Activated CD4-positive, alpha-beta memory T cell treated with anti-CD3 and anti-CD28 coated beads, Interleukin-2, amount 10 ng/mL, durations not matched to agents 7 days and 5 days (primary cell): ENCODE measurements at places on chromosomes 12 and 14.

- DNase-seq, result no peak
Measured at GRCh38 chr14:100788517-100788916, 37.4 kb upstream of the MEG3 start.

GRCh38 chr12:26226122-26226521 is 30.7 kb downstream of the SSPN start:
- no peak for DNase-seq

- DNase-seq, result no peak
Measured at GRCh38 chr12:12487490-12487889, 75.2 kb downstream of the DUSP16 start.

DNA sequence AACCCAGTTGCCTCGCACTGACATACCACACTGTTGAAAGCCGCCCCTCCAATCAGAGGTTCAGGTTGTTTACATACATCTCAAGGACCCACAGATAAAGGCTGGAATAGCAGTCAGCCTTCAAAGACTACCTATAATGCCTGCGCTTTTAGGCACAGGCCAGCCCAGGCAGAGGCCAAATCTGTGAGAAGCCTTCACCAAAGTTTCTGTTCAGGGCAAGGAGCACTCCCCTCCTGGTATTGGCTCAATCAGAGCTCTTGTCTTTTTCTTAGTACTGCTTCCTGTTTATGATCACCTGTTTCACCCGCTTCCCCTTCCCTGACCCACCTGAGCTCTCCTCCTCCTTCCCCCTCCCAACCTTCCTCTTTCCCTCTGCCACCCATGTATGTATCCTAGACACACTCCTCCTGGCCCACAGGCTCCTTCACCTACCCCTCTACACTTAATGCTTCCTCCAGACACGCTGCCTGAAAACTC is 34.8 kb downstream of the DUSP16 start:
- DNase-seq, result peak; percentile 24

GRCh38 chr12:97910559-97910958 is 448.0 kb downstream of the RMST start:
- no peak for DNase-seq

DNA sequence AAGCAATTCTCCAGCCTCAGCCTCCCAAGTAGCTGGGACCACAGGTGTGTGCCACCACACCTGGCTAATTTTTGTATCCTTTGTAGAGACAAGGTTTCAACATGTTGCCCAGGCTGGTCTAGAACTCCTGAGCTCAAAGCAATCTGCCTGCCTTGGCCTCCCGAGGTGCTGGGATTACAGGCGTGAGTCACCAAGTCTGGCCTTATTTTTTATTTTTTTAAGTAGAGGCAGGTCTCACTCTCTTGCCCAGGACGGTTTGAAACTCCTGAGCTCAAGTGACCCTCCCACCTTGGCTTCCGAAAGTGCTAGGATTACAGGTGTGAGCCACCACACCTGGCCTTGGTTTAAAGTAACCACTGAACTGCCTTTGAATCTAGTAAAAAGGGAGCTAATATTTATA is 56.8 kb downstream of the SPPL3 start:
- no peak for DNase-seq

DNA sequence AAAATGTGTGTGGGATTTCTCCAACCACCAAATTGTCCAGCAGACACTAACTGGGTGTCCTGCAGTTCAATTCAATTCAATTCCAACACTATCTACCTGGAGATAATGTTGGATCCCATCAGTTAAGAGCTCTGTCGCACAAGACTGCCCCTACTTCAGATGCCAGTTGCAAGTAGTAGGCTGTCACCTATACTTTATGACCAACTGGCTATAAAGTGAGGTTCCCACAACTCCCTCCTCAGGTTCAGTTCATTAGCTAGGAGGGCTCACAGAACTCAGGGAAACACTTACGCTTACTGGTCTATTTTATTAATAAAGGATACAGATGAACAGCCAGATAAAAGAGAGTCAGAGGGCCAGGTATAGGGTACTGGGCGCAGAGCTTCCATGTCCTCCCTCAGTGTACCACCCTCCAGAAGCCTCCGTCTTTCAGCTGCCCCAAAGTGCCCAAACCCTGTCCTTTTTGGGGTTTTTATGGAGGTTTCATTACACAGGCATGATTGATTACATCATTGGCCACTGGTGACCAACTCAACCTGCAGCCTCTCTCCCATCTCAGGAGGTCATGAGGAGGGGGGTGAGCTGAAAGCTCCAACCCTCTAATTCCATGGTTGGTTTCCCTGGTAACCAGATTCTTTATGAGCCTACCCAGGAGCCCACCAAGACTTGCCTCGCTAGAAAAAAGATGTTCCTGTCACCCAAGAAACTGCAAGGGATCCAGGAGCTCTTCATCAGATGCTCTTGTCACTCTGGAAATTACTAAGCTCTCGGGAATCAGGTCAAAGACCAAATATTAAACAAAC is 7.5 kb upstream of the SERPINA5 start:
- DNase-seq, result no peak

DNA sequence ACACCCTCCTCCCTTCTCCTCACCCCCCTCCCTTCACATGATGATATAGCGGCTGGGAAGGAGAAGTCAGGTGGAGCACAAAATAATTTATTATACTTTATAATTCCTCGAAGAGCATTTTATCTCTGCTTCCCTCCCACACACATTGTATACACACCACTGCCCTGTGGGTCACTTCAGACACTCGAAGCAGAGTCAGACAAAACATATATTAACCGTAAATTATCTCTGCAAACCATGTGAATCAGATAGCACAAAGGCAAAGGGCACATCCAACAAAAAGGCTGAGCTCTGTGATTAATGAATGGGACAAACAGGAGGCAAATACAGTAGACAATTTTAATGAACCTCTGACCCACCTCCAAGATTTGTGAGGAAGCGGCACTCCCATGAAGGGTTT is 450.7 kb downstream of the GALC start:
- DNase-seq, result no peak

DNA sequence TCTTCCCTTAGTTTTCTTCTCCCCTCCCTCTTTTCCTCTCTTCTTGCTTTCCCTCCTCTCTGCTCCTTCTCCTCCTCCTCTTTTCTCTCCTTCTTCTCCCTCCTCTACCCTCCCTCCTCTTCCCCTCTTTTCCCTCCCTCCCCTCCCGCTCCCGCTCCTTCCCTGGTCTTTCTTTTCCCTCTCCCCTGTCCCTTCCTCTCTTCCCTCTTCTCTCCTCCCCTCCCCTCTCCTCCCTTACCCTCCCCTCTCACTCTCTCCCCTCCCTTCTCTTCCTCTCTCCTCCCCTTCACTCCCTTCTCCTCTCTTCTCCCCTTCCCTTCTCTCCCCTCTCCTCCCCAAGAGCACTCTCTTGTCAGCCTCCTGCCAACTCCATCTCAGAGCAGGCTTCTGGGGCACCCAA is 17.4 kb upstream of the FBXO21 start:
- DNase-seq, result no peak

DNA sequence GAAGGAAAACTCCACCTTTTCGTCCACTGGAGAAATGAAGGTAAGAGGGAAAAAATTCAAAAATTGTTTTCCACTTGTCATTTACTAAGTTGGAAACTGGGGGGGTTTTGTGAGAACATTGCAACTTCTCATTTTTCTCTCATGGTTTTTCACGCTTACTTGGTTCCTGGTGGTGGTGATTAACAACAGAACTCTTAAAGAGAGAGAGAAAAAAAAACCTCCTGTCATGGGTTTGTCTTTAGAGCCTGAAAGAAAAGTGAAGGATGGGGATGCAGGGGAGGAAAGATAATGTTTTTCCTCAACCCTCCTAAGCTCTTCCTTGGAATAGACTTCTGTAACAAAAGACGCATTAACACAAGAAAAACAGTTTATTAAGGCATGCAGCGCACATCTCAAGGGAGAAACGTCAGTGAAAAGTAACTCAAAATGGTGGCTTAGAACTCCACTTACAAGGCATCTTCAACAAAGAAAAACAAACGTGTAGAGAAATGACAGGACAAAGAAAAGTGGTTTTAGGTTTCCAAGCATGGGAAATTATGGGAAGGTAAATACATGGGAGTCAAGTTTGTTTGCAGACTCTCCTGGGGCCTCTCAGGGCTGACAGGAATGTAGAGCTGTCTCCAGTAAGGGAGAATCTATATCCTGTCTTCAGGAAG is 81.9 kb upstream of the ATF7IP start:
- no peak for DNase-seq

DNA sequence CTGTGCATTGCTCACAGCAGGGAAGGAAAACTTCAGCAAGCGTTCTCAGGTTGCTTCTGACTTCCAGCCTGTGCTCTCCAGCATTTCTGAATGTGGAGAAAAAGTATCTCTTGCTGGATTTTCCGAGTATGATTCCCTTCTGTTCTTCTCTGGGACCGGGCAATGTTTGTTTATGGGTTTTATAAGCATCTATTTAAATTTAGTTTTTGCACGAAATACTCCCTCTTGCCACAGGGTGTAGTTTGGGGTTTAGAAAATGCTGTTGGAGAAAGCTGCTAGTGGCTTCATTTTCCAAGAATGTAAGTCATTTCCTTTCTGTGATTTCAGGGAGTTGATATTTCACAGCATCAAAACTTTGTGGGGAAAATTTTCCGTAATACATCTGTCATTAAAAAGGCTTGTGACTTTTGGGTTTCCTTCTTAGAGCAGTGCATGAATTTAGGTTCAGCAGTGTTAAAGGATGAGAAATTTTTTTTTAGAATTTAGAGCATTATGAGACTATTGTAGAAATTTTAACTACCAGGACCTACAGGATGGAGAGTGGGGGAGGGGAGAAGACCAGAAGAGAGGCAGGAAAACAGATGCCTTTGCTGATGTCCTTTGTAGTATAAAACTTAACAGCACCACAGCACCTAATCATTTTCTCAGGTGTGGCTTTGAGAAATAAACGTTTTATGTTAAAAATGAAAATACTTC is 1.5 kb downstream of the FRMD6 start:
- DNase-seq, result no peak

- no peak for DNase-seq
Measured at GRCh38 chr14:61752626-61753025, 9.6 kb upstream of the SNAPC1 start.

- no peak for DNase-seq
Measured at GRCh38 chr12:15130541-15130940, 90.7 kb downstream of the RERG start.

DNA sequence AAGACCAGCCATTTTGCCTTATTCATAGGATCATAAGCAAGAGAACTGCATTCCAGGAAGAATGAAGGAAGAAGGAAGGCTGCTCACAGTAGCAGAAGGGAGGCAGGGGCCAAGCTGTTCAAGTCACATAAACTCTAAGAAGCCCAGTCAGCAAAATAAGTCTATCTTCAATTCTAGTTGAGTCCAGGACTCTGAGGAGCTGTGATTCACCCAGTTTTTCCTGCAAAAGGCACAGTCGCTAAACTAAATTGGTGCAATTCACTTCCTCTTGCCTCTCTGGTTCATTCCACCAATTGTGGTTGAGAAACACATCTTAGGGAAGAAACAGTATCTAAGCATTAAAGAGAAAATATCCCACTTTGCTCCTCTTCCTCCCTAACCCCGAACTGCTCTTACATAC is 9.8 kb downstream of the ZNF641 start:
- no peak for DNase-seq

- no peak for DNase-seq
Measured at GRCh38 chr14:102654298-102654697, 61.8 kb downstream of the RCOR1 start.

- no peak for DNase-seq
Measured at GRCh38 chr14:74949859-74950573, 5.4 kb downstream of the PGF start.

DNA sequence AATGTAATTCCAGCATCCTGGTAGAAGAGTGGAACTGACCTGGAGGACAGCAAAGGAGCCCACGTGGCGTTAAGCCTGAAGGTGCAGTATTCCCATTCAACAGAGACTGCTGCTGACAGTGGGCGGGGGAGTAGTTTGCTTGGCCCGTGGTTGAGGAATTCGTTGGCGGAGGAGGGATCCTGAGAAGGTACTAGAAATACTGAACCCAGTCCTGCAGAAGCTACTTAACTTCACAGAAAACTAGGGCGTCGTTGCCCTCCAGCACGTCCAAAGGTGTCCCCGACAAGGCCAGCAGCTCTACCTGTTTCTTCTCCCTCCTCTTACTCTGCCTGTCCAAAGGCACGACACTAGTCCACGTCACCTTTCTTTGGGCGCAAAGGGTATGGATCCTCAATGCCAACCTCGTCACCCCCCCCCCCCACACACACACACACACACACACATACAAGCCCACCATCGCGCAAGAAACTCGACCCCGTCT is 303 bp downstream of the PUS7L start:
- DNase-seq, result no peak

- no peak for DNase-seq
Measured at GRCh38 chr12:123860377-123860776, 98.3 kb downstream of the DNAH10 start.
